ENCODE measurements at places on chromosomes 13 and 19. TPM values are rescaled to one million over a fixed set of nuclear protein-coding genes. Genes with fewer than 3 reads are reported as not detected.

DNA sequence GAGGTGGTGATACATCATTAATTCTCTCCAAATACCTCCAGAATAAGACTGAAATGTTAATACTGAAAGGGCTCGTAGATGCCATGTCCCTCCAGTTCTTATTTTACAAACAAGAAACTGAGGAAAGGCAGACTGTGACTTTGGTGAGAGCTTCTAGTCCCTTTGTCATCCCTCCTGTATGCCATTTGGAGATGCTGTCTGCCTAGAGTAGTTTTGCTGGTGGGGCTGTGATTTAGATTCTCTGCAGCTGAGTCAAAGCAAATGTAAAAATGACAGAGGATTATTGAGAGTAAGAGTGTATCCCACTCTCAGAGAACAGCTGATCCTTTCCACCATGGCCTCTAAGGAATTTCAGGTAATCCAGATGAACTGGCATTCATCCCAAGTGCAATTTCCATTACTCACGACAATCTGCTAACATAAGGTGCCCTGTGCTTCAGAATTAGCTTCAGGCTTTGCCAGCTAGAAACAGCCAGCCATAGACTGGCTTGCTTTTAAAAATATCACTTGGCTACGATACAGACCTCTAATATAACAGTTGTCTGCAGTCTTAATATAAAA is 16.8 kb downstream of the PABPC3 start:
- no peak overlapping the region for H3K4me3 ChIP-seq
- peaks cover 13% of the 10 kb centered on the region for H3K27me3 ChIP-seq
- no peaks in the 10 kb centered on the region for H3K36me3 ChIP-seq
- peaks cover 5% of the 10 kb centered on the region for H3K4me1 ChIP-seq
- peak; percentile 6 for DNase-seq
- H3K27ac ChIP-seq, result no peak overlapping the region

- H3K4me1 ChIP-seq, result peaks cover 30% of the 10 kb centered on the region
- no peak overlapping the region for H3K4me3 ChIP-seq
- no peak overlapping the region for H3K27ac ChIP-seq
- peaks cover 4% of the 10 kb centered on the region for H3K36me3 ChIP-seq
- DNase-seq, result no peak
- no peaks in the 10 kb centered on the region for H3K27me3 ChIP-seq
Observed at GRCh38 chr13:59360108-59360507, 803.6 kb downstream of the DIAPH3 start.

- H3K4me1 ChIP-seq, result no peaks in the 10 kb centered on the region
- no peak for DNase-seq
- peaks cover 5% of the 10 kb centered on the region for H3K27me3 ChIP-seq
Observed at GRCh38 chr19:7692417-7693088, 9.4 kb downstream of the FCER2 start.

MRPL4 gene
- 67.3 TPM for total RNA-seq

DNA sequence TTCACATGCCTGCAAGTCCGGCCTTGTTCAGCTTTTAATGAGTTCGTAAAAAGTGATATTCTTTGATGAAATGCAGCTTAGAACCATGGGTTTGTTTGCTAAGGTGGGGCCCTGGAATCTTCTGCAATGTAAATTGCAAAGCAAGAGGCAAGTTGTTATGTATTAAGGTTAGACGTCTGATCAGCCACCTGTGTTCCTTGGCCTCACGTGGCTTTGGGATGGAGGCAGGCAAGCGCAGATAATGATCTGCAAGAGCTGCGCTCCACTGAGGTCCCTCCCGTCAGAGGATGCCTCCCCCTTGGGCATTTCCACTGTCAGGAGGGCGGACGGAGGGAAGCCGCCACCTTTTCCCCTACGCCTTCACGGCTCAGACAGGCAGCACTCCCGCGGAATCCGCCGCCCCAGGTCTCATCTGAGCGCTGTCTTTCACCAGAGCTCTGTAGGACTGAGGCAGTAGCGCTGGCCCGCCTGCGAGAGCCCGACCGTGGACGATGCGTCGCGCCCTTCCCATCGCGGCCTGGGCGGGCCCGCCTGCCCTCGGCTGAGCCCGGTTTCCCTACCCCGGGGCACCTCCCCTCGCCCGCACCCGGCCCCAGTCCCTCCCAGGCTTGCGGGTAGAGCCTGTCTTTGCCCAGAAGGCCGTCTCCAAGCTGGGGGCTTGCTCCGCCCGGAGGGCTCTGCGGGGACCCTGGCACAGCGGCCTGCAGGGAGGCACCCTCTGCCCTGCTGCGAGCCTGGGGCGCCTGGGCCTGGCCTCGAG is 110.9 kb downstream of the CRYL1 start:
- H3K27ac ChIP-seq, result no peak overlapping the region
- H3K4me1 ChIP-seq, result peaks cover 11% of the 10 kb centered on the region
- H3K36me3 ChIP-seq, result peaks cover 8% of the 10 kb centered on the region
- no peak overlapping the region for H3K4me3 ChIP-seq
- DNase-seq, result no peak

GRCh38 chr13:66560189-66560588 is 669.9 kb downstream of the PCDH9 start:
- H3K27me3 ChIP-seq, result no peaks in the 10 kb centered on the region
- DNase-seq, result no peak
- no peak overlapping the region for H3K4me3 ChIP-seq
- H3K36me3 ChIP-seq, result no peaks in the 10 kb centered on the region

DNA sequence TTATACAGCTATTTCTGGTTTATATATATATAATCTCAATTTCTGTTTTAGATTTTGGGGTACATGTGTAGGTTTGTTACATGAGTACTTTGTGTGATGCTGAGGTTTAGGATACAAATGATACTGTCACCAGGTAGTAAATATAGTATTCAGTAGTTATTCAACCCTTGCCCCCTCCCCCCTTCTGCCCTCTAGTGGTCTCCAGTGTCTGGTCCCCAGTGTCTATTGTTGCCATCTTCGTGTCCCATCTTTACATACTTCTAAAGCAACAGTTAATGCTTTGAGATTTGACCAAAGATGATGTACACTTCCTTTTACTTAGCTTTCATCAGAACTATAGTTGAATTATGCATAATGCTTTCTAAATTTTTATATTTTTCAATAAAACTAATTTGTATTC is 1623.4 kb upstream of the PRR20A start:
- H3K27ac ChIP-seq, result no peak overlapping the region
- H3K4me1 ChIP-seq, result no peaks in the 10 kb centered on the region

GRCh38 chr13:22193070-22193469 is 522.2 kb downstream of the FGF9 start:
- no peak for DNase-seq
- peaks cover 4% of the 10 kb centered on the region for H3K4me1 ChIP-seq
- H3K4me3 ChIP-seq, result no peak overlapping the region
- no peaks in the 10 kb centered on the region for H3K27me3 ChIP-seq
- H3K27ac ChIP-seq, result no peak overlapping the region

DNA sequence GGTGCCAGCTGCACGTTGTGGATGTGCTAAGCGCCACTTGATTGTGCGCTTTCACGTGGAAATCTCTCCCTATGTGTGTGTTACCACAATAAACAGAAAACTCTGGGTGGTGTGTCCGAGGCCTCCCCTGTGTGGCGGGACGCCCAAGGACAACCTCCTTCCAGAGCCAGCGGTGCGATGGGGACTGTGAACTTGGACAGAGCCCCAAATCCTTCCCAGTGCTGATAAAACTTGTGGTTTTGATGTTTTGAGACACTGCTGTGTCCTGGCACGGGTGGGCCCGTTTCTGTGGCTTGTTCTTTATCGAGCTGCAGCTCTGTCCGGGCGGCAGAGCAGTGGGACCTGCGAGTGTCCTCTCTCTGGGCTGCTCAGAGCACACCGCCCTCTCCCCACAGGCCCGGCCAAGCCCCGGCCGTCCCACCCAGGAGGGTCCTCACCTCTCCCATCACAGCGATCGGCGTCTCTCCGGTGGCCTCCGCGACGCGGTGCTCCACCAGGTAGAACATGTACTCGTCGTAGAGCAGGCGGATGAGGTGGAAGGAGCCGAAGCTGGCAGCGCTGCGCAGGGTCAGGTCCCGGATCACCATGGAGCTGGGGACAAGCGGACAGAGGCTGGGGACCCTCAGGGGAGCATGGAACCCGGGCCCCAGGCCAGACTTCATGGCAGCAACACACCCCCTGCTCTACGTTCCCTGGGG is 18.8 kb upstream of the RANBP3 start:
- peaks cover 13% of the 10 kb centered on the region for H3K4me1 ChIP-seq
- no peak overlapping the region for H3K27ac ChIP-seq
- H3K27me3 ChIP-seq, result no peaks in the 10 kb centered on the region
- DNase-seq, result no peak

GRCh38 chr19:10286803-10287737 is at the start of gene ICAM4:
Gene ICAM4, plus strand, starts transcription at chr19:10286955. Its CDS starts 58 bp downstream, at chr19:10287013.
- peaks cover 16% of the 10 kb centered on the region for H3K4me1 ChIP-seq
- H3K36me3 ChIP-seq, result peaks cover 8% of the 10 kb centered on the region
- H3K27ac ChIP-seq, result peak within 1 kb of the TSS; percentile 43
- peak within 1 kb of the TSS; percentile 51 for H3K4me3 ChIP-seq
- DNase-seq, result no peak

DMKN gene
- 141 TPM for total RNA-seq

All from type B pancreatic cell (in vitro differentiated cells).